ENCODE measurements at places on chromosomes 13 and 19. TPM values are rescaled to one million over a fixed set of nuclear protein-coding genes. Genes with fewer than 3 reads are reported as not detected.

GRCh38 chr13:94210816-94211215, 268.7 kb downstream of the DCT start:
- no peak for DNase-seq

PRR19 gene
- total RNA-seq = 2.0 TPM

TSKS gene
- total RNA-seq = not detected

DNA sequence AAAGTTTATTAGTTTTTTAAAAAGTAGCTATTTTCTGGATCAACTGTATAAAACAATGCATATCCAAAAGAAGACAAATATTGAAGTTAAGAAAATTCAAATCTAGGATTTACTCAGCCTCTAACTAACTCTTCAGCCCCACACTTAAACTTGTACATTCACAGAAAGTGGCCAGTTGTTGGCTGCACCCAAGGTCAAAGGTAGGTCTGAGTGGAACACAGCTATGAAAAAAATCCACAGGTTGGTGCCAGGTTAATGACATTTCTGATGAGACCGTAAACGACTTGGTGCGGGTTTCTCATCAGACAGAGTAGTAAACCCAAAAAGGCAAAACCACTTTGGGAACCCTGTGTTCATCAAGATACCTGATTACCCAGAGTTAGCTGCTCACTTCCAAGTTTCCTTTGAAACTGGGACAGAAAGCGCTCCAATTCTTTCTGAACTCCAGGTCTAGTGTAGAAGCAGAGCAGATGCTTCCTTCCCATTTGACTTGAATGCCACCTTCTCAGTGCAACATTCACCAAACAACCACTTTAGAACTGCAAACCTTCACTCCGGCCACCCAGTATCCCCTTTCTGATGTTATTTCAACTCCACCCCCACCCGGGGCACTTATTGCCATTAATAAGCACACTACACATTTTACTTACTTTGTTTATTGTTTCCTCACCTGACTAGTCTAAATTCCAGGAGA, 208.3 kb upstream of the STARD13 start:
- no peak for DNase-seq

DNA sequence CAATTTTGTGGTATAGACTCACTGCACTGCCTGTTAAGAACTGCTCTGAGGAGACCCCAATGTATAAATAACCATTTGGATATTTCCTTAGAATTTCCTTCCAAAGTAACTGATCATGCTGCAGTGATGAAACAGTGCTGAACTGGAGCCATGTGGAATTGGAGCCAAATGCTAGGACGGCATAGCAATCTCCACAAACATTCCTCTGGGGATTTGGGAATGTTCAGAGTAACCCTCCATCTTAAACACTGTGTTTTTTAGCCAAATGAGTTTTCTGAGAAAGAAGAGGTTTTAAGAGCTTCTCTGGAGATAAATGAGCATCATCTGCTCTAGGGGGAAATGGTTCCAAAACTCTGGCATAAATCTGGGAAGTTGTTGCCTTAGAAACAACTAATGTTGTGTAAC, 98.2 kb downstream of the OLFM4 start:
- no peak for DNase-seq

ZNF534 gene
- total RNA-seq = 3.3 TPM
